Lung microvascular endothelial cell (primary cell): ENCODE measurements at places on chromosomes 1 and 21. TPM values are rescaled to one million over a fixed set of nuclear protein-coding genes. Genes with fewer than 3 reads are reported as not detected.

Gene SELP
- total RNA-seq, result 1.2 and 3.3 TPM in 2 replicates

Gene FCRL5
- total RNA-seq, result not detected in 2 replicates

Gene TRAF3IP3
- total RNA-seq, result not detected in 2 replicates

Gene NPL
- total RNA-seq, result 1.6 and 3.1 TPM in 2 replicates

Gene CD55
- total RNA-seq, result 62.5 and 105 TPM in 2 replicates

Gene ADGRB2
- total RNA-seq, result 0.20 and 0.22 TPM in 2 replicates

Gene S100B
- total RNA-seq, result under 0.01 and 0.22 TPM in 2 replicates

Gene CRYBG2
- 0.44 TPM in 1 of 2 replicates, not detected in the other for total RNA-seq

Gene FCRL4
- not detected in 2 replicates for total RNA-seq

Gene NMNAT2
- 0.20 and 0.22 TPM in 2 replicates for total RNA-seq

Gene SETSIP
- under 0.01 and 0.20 TPM in 2 replicates for total RNA-seq

Gene GPR153
- 1.7 and 3.0 TPM in 2 replicates for total RNA-seq

Gene ELAPOR1
- total RNA-seq, result under 0.01 and 0.22 TPM in 2 replicates

Gene TRPM2
- total RNA-seq, result 0.22 and 0.40 TPM in 2 replicates

Gene PDZK1
- not detected in 2 replicates for total RNA-seq

Gene MAN1A2
- total RNA-seq, result 30.1 and 31.3 TPM in 2 replicates

Gene LAMC2
- 1.1 and 3.0 TPM in 2 replicates for total RNA-seq

Gene CA6
- not detected in 2 replicates for total RNA-seq

Gene CSF1
- total RNA-seq, result 4.2 and 5.2 TPM in 2 replicates

Gene KPRP
- total RNA-seq, result not detected in 2 replicates

Gene SMCP
- total RNA-seq, result not detected in 2 replicates

Gene WNT9A
- total RNA-seq, result 0.87 and 0.99 TPM in 2 replicates

Gene HAO2
- total RNA-seq, result not detected in 2 replicates

Gene OR10J1
- total RNA-seq, result not detected in 2 replicates

Gene BTG2
- 22.4 TPM in 2 replicates for total RNA-seq

Gene NBPF3
- 0.40 and 2.4 TPM in 2 replicates for total RNA-seq

Gene ESRRG
- not detected in 2 replicates for total RNA-seq

Gene CLDN8
- not detected in 2 replicates for total RNA-seq

Gene MASP2
- not detected in 2 replicates for total RNA-seq

Gene CYP4Z1
- total RNA-seq, result 0.20 TPM in 1 of 2 replicates, not detected in the other

Gene TMEM200B
- total RNA-seq, result 0.20 and 0.22 TPM in 2 replicates

Gene ATP1A2
- not detected in 2 replicates for total RNA-seq

Gene C1orf198
- total RNA-seq, result 15.5 and 16.1 TPM in 2 replicates

Gene PDE4B
- 102 and 163 TPM in 2 replicates for total RNA-seq

Gene NCAM2
- total RNA-seq, result under 0.01 TPM in 2 replicates

Gene BARHL2
- total RNA-seq, result not detected in 2 replicates

Gene TXNIP
- 65.4 and 81.9 TPM in 2 replicates for total RNA-seq

Gene MX2
- under 0.01 and 0.40 TPM in 2 replicates for total RNA-seq

Gene NCF2
- under 0.01 TPM in 1 of 2 replicates, not detected in the other for total RNA-seq

Gene PLPPR4
- total RNA-seq, result under 0.01 TPM in 1 of 2 replicates, not detected in the other

Gene PRR9
- not detected in 2 replicates for total RNA-seq

Gene XCL1
- not detected in 2 replicates for total RNA-seq

Gene GBP7
- total RNA-seq, result not detected in 2 replicates

Gene OLIG1
- not detected in 2 replicates for total RNA-seq
